Mesothelial cell of epicardium (in vitro differentiated cells): ENCODE measurements at places on chromosomes 4 and X.

GRCh38 chr4:100071506-100071905 is 118.8 kb downstream of the DDIT4L start:
- no peak for DNase-seq

GRCh38 chrX:141936080-141936479 is 32.4 kb downstream of the MAGEC1 start:
- no peak for DNase-seq

DNA sequence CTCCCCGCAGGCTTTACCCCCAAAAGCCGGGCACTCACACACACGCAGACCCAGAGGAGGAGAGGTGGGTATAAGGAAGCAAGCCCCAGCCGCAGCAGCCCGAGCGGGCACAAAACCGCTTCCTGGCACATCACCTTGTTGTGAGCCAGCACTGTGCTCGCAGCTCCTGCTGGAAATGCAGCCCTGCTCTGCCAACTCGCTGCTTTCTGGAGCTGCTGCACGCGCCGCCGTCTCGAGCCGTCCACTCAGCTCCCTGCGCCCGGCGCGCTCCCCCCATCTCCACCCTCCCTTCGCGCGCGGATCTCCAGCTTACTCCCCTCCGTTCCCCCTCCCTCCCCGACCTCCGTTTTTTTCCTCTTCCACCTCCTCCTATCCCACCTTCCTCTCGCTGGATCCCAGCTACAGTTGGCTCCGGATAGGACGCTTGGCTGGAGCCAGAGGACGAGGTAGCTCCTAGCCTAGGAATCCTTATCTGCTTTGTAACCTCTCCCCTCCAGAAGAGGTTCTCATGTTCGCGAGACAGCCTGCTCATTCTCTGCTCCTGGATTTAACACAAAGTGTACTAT is at the start of gene SPOCK3:
SPOCK3 (minus strand) TSS at position 179 of the 566 bp plus-strand sequence.
- peak; percentile 71 for DNase-seq

- DNase-seq: no peak
These were observed 26.9 kb downstream of the XK start for GRCh38 chrX:37712458-37712857.

DNA sequence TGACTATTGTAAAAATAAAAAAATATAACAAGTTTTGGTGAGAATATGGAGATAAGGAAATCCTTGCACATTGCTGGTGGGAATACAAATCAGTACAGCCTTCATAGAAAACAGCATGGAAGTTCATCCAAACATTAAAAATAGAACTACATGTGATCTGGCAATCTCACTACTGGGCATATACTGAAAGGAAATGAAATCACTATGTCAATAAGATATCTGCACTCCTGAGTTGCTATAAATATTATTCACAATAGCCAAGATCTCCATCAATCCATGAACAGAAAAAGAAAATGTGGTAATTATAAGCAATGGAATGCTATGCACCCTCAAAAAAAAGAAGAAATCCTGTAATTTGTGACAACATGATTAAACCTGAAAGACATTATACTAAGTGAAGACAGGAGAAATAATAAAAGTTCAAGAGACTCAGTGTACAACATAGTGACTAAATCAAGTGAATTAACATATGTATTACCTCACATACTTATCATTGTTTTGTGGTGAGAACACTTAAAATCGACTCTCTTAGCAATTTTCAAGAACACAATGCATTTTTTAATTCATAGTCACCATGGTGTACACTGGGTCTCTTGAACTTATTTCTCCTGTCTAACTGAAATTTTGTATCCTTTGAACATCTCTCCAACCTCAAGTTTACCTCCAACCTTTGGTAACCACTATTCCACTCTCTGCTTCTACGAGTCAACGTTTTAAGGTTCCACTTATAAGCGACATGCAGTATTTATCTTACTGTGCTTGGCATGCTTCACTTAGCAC is 1703.7 kb upstream of the AGA start:
- no peak for DNase-seq

GRCh38 chr4:62232814-62233213 is 1032.7 kb downstream of the ADGRL3 start:
- no peak for DNase-seq
